NCI-H82 (cell line): ENCODE measurements at places on chromosomes 13 and 19.

GRCh38 chr13:62850331-62850730 lies 1434.7 kb upstream of the PCDH20 start:
- no peak for DNase-seq

- no peak for DNase-seq
Measured at GRCh38 chr19:35305181-35305580, 13.2 kb downstream of the MAG start.

DNA sequence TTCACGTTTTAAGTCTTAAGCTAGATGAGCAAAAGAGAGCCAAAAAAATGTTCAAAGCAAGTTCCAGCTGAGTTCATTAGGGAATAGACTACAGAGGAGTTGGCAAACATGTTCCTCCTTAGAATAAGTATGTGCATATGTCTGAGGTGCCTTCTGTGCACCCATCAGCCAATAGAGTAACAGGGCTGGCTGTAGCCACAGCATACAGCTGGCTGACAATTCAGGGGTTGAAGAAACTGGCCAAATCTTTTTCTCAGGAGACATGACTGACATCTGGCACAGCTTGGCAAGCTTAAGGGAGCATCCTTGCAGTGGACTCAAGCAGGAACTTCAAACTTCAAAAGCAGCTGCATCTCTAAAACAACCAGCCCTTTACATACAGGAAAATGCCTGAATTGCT lies 414.8 kb upstream of the PCDH20 start:
- peak; percentile 51 for DNase-seq

DNA sequence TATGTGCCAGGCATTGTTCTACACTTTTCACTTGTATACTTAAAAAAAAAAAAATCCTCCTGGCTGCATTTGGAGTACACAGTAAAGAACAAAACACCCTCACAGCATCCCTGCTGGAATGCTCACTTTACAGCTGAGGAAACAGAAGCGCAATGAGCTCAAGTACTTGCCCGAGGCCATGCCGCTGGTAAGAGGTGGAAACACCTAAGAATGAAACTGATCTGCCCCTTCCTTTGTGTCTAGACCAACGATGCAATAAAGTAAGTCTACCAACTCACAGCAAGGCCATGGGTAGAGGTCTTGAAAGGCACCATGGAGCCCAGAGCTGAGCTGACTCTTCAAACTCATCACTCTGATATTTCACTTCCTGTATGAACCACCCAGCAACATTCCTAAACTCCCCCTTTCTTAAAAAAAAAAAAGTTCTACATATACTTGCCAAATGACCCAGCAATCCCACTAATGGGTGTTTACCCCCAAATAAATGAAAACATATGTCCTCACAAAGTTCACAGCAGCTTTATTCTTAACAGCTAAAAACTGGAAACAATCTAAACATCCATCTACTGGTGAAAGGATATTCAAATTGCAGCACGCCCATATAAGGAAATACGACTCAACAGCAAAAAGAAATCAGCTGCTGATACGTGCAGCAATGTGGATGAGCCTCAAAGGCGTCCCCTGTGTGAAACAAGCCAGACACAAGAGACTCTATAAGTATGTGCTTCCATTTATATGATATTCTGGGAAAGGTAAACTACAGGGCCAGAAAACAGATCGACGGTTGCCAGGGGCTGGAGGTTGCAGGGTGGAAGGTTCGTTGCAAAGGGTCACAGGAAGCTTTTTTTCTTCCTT lies 236.6 kb upstream of the MAB21L1 start:
- DNase-seq = peak; percentile 23

DNA sequence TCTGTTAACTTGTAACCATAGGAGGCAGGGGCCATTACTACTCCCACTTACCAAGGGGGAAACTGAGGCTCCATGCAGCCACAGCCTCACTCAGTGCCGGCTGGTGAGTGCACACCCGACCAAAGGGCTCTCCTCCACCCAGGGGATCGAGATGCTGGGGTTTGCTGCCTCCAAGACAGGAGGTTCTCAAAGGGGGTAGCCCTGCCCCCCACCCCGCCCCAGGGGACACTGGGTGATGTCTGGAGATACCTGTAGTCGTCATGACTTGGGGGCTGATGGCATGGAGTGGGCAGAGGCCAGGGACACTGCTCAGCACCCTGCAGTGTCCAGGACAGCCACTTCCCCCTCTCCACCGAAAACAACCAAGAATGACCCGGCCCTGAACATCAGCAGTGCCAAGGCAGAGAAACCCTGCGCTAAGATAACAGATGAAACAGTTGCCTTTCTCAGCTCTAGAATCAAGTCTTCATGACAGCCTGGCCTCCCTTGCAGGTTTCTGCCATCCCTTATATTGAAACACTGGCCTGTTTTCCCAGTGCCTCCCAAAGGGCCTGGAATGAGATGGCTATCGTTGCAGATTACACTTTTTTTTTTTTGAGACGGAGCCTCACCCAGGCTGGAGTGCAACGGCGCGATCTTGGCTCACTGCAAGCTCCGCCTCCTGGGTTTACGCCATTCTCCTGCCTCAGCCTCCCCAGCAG lies 3.3 kb downstream of the REEP6 start:
- no peak for DNase-seq

GRCh38 chr13:32609428-32609827 lies 23.2 kb downstream of the PDS5B start:
- DNase-seq = no peak

DNA sequence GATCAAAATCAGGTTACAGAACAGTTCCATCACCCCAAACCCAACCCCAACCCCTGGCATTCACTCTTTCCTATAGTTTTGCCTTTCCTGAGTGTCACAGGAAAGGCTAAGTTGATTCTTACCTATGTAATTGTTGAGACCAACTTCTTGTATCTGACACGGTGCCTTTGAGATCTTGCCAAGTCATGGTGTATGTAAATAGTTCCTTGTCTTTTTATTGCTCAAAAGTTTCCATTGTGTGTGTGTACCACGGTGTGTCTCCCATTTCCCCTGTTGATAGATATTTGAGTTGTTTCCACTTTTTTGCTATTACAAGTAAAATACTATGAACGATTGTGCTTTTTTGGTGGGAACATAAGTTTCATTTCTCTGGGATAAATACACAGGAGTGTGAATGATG lies 3.3 kb upstream of the IGFL2 start:
- no peak for DNase-seq

GRCh38 chr19:9309974-9310446 lies 372 bp upstream of the ZNF699 start:
- DNase-seq = peak; percentile 96

- DNase-seq = no peak
Measured at GRCh38 chr19:41876847-41877832, at the start of gene CD79A. Gene CD79A, plus strand, starts transcription at chr19:41877279. Its CDS starts 26 bp downstream, at chr19:41877305.

DNA sequence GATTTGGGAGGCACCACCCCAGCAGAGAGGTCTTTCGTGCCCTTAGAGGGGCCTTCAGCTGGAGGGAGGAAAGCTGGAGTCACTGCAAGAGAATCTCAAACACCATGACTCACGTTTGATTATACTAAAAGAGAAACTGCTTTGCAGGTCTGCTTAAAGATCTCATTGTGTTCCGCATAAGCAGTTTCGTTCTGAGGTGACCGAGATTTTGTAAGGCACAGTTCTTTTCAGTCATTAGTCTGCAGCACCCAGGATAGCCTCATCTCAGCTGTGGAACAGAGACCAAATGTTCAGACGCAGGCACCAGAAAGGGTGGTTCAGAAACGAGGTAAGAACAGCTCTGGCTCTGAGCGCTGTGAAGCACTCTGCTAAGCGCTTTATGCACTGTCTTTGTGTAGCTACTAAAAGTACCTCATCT lies 71.2 kb upstream of the GTF3A start:
- peak; percentile 36 for DNase-seq

DNA sequence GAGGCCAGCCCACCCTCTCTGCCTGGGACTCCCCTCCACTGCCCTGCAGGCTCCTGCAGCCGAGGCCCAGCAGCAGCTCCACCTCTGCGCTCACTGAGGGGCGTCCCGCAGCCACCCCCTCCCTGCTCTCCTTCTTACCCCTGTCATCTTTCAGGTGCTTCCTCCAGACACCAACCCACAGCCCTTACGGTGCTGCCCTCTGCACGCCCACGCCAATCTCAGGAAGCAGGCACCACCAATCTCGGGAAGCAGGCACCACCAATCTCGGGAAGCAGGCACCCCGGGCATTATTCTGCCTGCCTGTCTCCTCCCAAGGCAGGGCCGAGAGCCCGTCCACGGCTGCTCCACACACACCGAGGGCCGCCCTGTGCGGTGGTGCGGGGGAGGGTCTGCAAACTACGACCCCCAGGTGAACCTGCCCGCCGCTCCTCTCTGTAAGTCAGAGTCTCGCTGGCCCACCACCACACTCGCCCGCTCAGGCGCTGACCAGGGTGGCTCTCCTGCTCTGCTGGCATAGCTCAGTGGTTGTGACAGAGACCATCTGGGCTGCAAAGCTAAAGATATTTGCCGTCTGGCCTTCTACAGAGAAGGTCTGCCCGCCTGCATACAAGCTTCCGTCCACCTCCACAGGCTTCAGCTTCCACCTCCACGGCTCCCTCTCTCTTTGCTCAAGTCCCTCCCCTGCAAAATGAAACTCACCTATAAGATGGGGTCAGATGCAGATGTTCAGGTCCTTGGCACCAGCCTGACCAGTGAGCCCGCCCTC lies 2.9 kb downstream of the LSM7 start:
- no peak for DNase-seq

- DNase-seq = peak; percentile 56
Measured at GRCh38 chr19:45809643-45810159, 5.4 kb downstream of the RSPH6A start.

DNA sequence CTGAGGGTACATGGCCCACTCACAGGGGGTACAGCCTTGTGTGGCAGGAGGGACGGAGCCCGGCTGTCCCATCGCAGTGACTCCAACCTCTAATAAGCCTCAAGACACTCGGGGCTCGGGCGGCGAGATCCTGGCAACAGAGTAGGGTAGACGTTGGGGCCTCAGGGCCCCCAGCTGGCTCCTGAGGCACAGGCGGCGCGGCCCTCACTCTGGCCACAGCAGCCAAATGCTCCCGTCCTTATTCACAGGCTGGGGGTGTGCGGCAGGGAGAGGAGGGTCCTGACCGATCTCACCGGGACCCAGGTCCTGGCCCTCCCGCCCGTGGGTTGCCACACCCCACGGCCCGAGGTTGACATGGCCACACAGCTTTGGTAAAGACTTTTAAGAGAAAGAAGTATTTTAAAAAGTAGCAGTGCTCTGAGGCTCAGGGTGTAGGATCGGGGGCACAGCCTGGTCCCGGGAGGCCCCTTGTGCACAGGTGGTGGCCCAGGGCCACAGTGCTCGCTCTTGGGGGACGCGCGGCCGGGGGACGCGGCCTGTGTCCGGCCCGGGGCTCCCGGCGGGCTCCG lies 7.6 kb downstream of the SLC39A3 start:
- DNase-seq = no peak

DNA sequence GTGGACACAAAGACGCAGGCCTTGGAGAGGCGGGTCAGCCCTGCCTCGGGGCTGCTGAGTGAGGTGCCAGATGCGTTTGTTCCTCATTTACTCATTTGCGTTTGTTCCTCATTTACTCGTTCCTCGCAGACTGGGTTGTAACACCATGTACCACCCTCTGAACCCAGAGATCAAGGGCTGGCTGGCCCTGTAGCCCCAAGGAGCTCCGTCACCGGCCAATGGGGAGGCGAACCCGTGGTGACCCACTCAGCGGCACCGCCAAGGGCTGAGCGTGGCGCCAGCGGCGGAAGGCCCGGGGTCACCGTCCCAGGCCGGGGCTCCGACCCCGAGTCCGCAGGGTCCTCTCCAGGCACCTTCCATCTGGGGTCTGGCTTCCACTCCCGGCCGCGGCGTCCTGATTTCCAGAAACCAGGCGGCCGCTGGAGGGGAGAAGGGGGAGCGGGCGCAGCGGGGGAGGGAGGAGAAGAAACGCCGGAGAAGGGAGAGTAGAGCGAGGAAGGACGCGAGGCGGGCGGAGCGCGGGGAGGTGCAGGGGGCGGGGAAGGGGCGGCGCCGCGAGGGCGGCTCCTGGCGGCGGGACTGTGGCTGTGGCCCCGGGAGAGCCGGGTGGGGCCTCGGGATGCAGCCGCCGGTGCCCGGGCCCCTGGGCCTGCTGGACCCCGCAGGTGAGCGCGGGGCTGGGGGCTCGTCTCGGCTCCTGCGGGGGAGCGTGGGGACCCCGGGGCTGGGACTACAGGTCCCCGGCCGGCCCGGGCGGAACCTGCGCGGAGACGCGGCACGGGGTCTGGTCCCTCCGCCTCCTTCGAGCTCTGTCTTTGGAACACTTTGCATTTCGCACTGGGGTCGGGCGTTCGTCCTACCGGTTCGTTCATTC lies at the start of gene TMEM255B:
Gene TMEM255B, plus strand, starts transcription at position 576 of the 874 bp plus-strand sequence. Its CDS starts 44 bp downstream, at position 620.
- peak; percentile 80 for DNase-seq

DNA sequence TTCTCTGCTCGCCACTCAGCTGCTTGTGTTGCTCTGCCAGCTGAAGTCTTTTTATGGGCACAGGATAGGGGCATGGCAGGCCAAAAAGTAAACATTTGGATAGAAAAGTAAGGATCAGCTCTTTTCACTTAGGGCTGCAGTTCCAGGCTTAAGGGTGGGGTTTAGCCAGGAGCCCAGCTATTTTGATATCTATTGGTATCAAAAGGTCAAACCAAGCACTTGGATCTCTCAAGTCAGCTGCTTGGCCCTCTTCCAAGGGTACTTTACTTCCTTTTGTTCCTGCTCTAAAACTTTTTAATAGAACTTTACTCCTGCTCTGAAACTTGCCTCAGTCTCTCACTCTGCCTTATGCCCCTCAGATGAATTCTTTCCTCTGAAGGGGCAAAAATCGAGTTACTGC lies 55.7 kb upstream of the ABCC4 start:
- no peak for DNase-seq

DNA sequence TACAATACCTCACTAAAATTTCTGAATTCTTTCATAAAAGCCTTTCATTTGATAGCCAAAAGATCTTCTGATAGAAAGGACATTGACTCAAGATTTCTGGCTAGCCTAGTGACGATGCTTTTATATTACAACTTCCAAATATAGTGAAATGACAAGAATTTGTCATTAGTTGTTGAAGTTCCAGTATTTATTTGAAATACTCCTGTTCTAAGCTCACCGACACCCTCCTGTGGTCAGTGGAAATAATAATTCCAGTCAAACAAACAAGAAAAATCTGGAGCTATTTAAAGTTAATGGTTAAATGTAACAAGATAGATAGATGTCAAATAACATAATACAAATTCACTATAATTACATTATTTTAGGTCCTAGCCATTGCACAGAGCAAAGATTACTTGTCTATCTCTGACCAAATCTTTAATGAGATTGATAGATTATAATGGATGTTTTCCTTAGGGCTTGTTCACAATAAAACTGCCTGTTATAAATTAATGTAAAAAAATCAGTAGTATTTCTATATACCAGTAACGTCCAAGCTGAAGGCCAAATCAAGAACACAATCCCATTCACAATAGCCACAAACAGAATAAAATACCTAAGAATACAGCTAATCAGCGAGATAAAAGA lies 195.5 kb downstream of the RGCC start:
- peak; percentile 55 for DNase-seq

GRCh38 chr19:11797491-11797890 lies 832 bp upstream of the ZNF491 start:
- DNase-seq = peak; percentile 92

DNA sequence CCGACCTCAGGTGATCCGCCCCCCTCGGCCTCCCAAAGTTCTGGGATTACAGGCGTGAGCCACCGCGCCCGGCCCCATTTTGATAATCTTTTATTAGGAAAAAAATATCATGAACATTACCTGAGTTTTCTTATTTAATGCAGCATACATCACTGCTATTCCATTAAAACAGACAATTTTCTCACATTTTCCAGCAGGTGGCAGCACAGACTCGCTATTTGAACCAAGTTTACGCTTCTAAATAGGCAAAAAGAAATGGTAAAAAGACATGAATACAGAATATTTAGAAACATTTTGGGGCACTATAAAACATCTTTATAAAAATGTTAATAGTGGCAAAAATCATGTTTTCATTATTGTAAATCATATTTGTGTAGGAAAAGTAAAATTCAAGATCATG lies 903.1 kb downstream of the SLITRK6 start:
- DNase-seq = peak; percentile 66

GRCh38 chr19:27748551-27749152 lies 1464.3 kb downstream of the UQCRFS1 start:
- no peak for DNase-seq
